ENCODE measurements at places on chromosomes 13 and 19.

DNA sequence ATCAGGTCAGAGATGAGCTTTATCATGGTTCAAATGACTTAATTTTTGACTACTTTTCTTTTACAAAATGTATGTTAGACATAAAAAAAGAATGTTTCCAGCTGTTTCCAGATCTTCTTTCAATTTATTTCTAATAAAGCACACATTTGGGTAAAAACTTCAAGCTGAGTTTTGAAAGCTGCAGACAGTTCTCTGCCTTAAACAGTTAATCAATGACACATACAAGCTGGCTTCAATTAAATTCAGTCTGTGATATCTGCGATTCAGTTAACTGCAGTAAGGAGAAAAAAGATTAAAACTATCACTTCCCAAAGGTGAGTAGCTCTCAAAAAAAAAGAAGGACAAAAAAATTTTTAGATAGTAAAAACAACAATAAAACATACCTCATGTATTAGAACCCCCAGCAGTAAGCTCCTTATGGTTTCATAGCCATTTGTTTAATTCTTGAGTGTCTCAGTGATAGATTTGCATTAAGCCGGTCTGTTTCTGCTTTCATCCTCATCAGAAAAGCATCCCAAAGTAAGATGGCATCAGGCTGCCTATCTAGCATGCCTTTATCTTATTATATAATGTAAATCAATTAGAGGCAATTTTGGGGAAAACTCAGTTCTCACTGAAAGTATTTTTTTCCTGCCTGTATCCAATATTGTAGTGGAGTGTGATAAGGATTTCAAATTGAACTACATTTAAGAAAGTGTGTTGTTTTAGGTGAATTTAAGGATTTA, 81.8 kb upstream of the STARD13 start:
- H3K4me3 ChIP-seq, result no peak overlapping the region
- peaks cover 11% of the 10 kb centered on the region for H3K4me1 ChIP-seq
- no peak overlapping the region for H3K27ac ChIP-seq
- H3K27me3 ChIP-seq, result no peaks in the 10 kb centered on the region
- no peak for DNase-seq

GRCh38 chr19:31181535-31181934, 167.7 kb downstream of the TSHZ3 start:
- H3K27ac ChIP-seq, result no peak overlapping the region
- no peak for DNase-seq
- H3K36me3 ChIP-seq, result no peaks in the 10 kb centered on the region
- H3K4me1 ChIP-seq, result no peaks in the 10 kb centered on the region
- H3K4me3 ChIP-seq, result no peak overlapping the region
- H3K27me3 ChIP-seq, result no peaks in the 10 kb centered on the region

DNA sequence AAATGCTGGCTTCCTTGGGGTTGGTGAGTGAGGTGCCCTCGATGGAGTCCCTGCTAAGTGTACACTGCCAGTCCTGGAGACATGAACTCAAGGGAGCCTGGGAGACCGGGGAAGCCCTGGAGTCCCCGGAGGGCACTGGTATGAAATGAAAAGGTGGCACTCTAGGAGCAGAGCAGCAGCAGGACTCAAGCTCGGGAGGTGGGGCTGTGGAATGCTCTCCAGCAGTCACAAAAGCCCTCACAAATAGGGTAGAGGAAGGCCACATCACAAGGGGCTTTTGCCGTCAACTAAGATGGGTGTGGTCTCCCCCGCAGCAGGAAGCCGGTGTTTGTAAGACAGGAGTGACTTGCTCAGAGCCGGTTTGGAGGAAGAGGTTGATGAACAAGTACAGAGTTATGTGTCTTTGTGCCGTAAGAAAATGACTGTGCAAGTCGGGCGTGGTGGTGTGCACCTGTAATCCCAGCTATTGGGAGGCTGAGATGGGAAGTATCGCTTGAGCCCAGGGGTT, 19.3 kb downstream of the CCNE1 start:
- H3K4me3 ChIP-seq, result no peak overlapping the region
- peaks cover 4% of the 10 kb centered on the region for H3K27me3 ChIP-seq
- no peak for DNase-seq
- H3K4me1 ChIP-seq, result no peaks in the 10 kb centered on the region

- peak overlapping the region; percentile 98 for H3K27ac ChIP-seq
- no peak for DNase-seq
- H3K36me3 ChIP-seq, result no peaks in the 10 kb centered on the region
- peaks cover 3% of the 10 kb centered on the region for H3K4me1 ChIP-seq
- peak overlapping the region; percentile 83 for H3K4me3 ChIP-seq
Observed at GRCh38 chr13:36344886-36345437, 1.2 kb downstream of the SPART start.

DNA sequence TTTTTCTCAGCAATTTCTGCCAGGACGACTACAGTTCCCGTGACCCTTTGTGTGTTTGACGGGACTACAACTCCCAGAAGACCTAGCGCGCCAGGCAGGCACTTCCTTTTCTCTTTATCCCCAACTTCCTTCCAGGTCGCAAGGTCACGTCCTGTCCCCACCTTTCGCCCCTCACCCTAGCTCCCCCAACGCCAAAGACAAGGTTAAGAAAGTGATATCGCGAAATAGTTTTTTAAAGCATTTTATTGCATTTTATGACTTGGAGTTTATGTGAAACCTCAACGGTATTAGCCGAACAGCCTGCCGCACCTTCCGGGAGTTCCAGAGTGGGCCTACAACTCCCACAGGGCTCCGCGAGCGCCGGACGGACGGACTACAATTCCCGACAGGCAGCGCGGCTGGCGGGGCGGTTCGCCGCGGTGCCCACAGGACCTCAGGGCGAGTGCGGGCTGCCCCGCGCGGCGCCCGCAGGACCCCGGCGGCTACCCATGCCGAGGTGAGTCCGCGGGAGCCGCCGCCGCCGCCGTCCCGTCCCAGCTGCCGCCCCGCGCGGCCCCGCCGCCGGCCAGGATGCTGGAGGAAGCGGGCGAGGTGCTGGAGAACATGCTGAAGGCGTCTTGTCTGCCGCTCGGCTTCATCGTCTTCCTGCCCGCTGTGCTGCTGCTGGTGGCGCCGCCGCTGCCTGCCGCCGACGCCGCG, at the start of gene NCLN:
Gene NCLN (plus strand): TSS at position 470 of the 699 bp plus-strand sequence. CDS start 101 bp downstream, at position 571.
- H3K27me3 ChIP-seq, result no peaks in the 10 kb centered on the region
- peak within 1 kb of the TSS; percentile 54 for H3K27ac ChIP-seq
- H3K4me3 ChIP-seq, result peak within 1 kb of the TSS; percentile 80
- H3K36me3 ChIP-seq, result no peaks in the 10 kb centered on the region

GRCh38 chr19:4980838-4981680, 12.1 kb downstream of the KDM4B start:
- no peak for DNase-seq
- no peak overlapping the region for H3K27ac ChIP-seq
- no peaks in the 10 kb centered on the region for H3K4me1 ChIP-seq

- peak overlapping the region; percentile 82 for H3K4me3 ChIP-seq
- H3K27me3 ChIP-seq, result no peaks in the 10 kb centered on the region
- peak; percentile 11 for DNase-seq
- peak overlapping the region; percentile 84 for H3K27ac ChIP-seq
- no peaks in the 10 kb centered on the region for H3K4me1 ChIP-seq
- H3K36me3 ChIP-seq, result peaks cover 33% of the 10 kb centered on the region
Observed at GRCh38 chr19:52297601-52298364, 814 bp downstream of the ZNF480 start.

- H3K27me3 ChIP-seq, result peaks cover 21% of the 10 kb centered on the region
- H3K4me1 ChIP-seq, result peaks cover 9% of the 10 kb centered on the region
- no peaks in the 10 kb centered on the region for H3K36me3 ChIP-seq
- no peak overlapping the region for H3K4me3 ChIP-seq
- no peak overlapping the region for H3K27ac ChIP-seq
- no peak for DNase-seq
Observed at GRCh38 chr19:485583-486236, 10.6 kb upstream of the MADCAM1 start.

- peaks cover 77% of the 10 kb centered on the region for H3K36me3 ChIP-seq
- no peak overlapping the region for H3K4me3 ChIP-seq
- H3K4me1 ChIP-seq, result no peaks in the 10 kb centered on the region
- H3K27me3 ChIP-seq, result no peaks in the 10 kb centered on the region
Observed at GRCh38 chr13:111288276-111288675, 32.2 kb upstream of the TEX29 start.

DNA sequence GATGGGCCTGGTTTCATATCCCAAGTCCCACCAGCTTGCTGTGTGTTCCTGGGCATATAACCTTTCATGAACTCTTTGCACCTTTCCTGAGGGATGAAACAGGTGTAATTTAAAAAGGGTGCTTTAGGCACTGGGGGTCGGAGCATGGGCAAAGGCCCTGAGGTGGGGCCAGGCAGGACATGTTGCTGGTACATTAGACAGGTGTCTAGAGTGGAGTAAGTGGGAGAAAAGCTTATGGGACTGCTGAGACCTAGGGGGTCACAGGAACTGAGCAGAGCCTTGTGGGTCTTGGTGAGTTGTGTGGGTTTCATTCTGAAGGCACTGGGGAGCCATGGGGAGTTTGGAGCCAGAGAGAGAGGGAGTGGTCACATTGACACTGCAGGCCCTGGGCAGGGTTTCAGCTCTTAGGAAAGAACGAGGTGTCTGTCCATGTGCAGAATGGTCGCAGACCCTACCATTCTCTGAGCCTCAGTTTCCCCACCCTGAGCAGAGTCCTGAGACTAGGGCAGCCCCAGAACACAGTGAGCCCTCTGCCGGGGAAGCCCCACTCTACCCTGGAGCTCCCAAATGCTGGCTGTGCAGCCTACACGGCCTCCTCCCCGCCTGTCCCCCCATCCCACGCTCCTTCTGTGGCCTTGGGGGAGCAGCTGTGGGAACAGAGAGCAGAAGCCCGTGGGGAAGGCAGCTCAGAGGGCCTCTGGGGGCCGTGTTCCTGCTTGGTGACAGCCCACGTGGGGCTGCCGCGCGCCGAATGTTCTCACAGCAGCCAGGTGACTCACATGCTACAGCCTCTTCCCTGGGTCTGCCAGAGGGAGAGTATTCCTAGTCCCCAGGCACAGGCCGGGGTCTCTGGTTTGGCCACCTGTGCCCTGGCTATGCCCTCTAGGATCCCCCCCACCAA, 7.3 kb upstream of the HOMER3 start:
- H3K27me3 ChIP-seq, result no peaks in the 10 kb centered on the region
- DNase-seq, result no peak
- H3K4me3 ChIP-seq, result no peak overlapping the region

DNA sequence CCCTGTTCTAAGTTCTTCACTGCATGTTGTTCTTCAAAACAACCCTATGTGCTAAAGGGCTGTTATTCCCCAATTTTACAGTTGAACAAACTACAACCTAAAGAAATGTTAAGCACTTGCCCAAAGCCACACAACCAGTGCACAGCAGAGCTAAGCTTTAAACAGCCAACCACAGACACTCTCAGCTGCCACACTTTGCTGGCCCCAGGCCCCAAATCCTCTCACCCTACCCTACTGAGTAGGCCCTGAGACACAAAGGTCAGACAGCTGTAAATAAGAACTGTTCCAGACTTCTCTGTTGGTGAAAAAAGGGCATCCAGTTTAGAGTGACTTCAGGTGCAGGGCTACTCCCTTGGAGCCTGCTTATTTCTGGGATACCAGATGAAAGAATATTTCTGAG, 30.0 kb downstream of the GRIK5 start:
- DNase-seq, result no peak
- H3K27me3 ChIP-seq, result peaks cover under 1% of the 10 kb centered on the region
- no peak overlapping the region for H3K27ac ChIP-seq
- H3K4me1 ChIP-seq, result no peaks in the 10 kb centered on the region
- no peak overlapping the region for H3K4me3 ChIP-seq

DNA sequence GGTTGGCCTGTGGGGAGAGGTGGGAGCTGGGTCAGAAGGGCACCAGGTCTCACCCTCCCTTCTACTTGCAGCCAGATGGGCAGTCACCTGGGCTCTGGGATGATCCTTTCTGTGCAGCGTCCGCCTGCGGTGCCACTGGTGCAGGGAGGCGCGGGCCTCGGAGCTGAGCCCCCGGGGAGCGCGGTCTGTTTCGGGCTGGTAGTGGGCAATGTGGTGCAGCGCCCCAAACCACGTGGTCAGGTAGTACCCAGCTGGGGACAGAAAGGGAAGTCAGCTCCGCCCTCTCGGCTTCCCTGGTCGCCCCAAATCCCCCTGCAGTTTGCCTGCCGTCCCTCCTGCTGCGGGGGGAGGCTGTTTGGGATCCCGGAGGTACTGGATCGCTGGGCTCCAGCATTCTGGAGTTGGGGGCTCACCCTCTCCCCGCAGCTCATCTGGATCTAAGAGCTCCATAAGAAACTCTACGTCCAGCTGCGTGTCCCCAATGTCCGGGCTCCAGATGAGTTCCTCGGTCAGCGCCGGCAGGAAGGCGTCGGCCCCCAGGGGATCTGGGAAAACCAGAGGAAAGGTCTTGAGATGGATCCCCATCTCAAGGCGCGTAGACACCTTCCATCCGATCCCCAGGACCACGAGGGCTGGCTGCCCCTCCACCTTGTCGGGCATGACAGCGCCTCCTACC, 8.8 kb downstream of the RINL start:
- H3K36me3 ChIP-seq, result peaks cover 3% of the 10 kb centered on the region
- no peak overlapping the region for H3K27ac ChIP-seq
- H3K4me3 ChIP-seq, result peak overlapping the region; percentile 40
- peaks cover 12% of the 10 kb centered on the region for H3K4me1 ChIP-seq
- no peaks in the 10 kb centered on the region for H3K27me3 ChIP-seq
- DNase-seq, result no peak

DNA sequence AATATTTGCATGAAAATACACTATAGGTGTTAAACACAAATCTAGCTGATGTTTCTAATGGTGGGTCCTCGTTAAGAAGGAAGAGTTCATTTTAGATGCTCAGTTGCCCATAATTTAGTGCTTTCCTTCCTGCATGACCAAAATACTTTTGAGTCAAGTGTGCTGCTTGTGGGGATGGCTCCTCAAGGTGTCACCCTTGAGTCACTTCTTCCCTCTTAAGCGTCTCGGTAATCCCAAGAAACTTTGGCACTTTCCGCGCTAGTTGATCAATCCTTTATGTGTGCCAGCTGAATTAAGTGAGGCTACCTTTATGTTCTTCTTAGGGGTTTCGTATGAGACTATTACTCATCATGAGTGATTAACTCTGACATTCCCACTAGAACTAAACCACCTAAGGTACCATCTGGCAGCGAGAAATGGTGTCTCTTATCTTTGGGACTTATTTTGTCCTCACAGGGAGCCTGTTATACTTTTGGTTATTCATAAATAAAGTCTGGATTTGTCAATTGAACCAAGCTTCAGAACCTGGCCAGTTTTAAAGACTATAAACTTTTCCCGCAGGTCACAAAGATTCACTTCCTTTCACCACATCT, 106.8 kb downstream of the NHLRC3 start:
- peak; percentile 30 for DNase-seq
- H3K27me3 ChIP-seq, result no peaks in the 10 kb centered on the region
- no peaks in the 10 kb centered on the region for H3K36me3 ChIP-seq
- H3K27ac ChIP-seq, result no peak overlapping the region
- no peaks in the 10 kb centered on the region for H3K4me1 ChIP-seq
- no peak overlapping the region for H3K4me3 ChIP-seq

- peak overlapping the region; percentile 86 for H3K4me3 ChIP-seq
- no peaks in the 10 kb centered on the region for H3K27me3 ChIP-seq
- peaks cover 14% of the 10 kb centered on the region for H3K36me3 ChIP-seq
- DNase-seq, result no peak
Observed at GRCh38 chr19:57560049-57560491, 407 bp upstream of the ZNF550 start.

- H3K36me3 ChIP-seq, result no peaks in the 10 kb centered on the region
- peaks cover 54% of the 10 kb centered on the region for H3K27me3 ChIP-seq
- peaks cover 11% of the 10 kb centered on the region for H3K4me1 ChIP-seq
- no peak overlapping the region for H3K4me3 ChIP-seq
- no peak overlapping the region for H3K27ac ChIP-seq
Observed at GRCh38 chr19:1001538-1002166, 1.4 kb downstream of the GRIN3B start.

GRCh38 chr19:34838753-34839431, 65.9 kb upstream of the ZNF599 start:
- no peaks in the 10 kb centered on the region for H3K36me3 ChIP-seq
- no peaks in the 10 kb centered on the region for H3K27me3 ChIP-seq
- peak overlapping the region; percentile 31 for H3K4me3 ChIP-seq

- H3K27me3 ChIP-seq, result no peaks in the 10 kb centered on the region
- H3K36me3 ChIP-seq, result no peaks in the 10 kb centered on the region
- H3K4me1 ChIP-seq, result peaks cover 19% of the 10 kb centered on the region
- no peak overlapping the region for H3K4me3 ChIP-seq
- no peak for DNase-seq
Observed at GRCh38 chr19:42531313-42531712, 3.0 kb upstream of the CEACAM1 start.
